Cardiac septum (tissue), 1 donor: ENCODE measurements at places on chromosomes 13 and 19.

GRCh38 chr19:42271045-42271419, 2.0 kb downstream of the CIC start:
- no peak for DNase-seq

DNA sequence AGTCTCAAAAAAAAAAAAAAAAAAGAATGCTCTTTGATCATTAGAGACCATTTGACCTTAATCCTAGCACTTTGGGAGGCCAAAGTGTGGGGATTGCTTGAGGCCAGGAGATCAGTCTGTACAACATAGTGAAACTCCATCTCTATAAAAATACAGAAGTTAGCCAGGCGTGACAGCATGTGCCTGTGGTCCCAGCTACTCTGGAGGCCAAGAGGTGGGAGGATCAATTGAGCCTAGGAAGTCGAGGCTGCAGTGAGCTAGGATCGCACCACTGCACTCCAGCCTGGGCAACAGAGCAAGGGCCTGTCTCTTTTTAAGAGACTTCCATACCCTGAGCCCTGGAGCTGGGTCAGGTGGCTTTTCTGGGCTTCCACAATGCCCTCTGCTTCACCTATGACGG, 11.5 kb upstream of the COLGALT1 start:
- DNase-seq, result no peak

GRCh38 chr19:39479916-39480315, 722 bp upstream of the TIMM50 start:
- DNase-seq, result no peak

DNA sequence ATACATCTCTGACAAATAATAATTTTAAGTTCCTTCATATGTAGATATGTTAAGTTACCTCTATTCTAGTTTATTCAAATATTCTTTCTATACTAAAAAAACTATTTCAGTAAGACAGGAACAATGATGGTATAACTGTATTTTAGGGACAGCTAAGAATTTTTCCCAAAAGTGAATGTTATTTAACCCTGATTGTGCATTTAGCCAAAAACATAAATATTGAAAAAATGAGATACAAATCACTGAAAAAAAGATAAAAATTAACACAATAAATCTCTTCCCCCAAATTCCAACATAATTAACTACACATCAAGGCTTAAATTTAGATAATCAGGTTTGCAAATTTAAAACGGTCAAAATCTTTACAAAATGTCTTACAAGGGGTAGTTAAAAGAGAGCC, 58.1 kb downstream of the KCNRG start:
- DNase-seq, result no peak

- no peak for DNase-seq
Measured at GRCh38 chr13:89869312-89869711, 1478.2 kb upstream of the MIR17HG start.

DNA sequence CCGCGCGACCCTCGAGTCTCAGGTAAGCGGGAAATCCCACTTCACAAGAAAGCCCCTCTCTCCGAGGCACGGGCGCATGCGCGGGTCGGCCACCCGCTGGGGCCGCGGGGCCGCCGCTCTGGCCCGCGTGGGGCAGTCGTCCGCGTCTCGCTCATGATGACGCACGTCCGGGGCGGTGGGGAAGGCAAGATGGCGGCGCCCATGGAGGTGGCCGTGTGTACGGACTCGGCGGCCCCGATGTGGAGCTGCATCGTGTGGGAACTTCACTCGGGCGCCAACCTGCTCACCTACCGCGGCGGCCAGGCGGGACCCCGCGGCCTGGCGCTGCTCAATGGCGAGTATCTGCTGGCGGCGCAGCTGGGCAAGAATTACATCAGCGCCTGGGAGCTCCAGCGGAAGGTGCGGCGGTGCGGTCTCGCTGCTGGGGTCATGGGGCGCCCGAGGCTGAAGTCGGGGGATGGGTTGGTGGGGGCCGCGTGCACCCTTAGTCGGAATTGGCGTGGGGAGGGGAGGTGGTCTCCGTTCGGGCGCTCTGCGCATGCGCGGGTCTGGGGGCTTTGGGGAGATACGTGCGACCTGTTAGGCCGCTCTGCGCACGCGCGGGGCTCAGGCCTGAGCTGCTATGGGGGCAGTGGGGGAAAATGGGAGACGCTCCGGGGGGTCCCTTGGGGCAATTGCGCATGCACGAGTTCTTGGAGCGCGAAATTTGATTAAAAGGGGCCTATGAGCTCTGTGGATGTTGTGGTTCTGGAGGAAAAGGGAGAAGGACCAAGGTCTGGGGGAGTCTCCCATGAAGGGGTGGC, at the start of gene WDR18:
Gene WDR18 (plus strand): TSS at position 181 of the 803 bp plus-strand sequence. CDS start 9 bp downstream, at position 190.
- peak; percentile 97 for DNase-seq

- no peak for DNase-seq
Measured at GRCh38 chr13:59495936-59496512, 667.7 kb downstream of the DIAPH3 start.

DNA sequence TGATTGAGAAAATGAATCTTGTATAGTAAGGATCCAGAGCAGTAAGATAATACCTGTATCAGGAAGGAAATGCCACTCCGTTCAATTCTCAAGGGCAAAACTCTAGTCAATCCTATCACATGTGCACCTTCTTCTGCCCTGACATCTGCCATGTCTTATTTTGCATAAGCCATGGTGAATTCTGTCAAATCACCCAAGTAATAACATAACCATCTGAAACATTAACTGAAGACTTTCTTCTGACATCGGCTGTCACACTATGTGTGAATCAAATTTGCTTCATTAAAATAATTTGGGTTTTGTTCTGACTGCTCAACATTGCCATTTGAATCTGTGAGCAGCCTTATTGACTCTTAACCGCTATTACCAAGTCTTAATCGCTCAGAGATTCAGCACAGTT, 91.2 kb downstream of the PCDH9 start:
- no peak for DNase-seq

DNA sequence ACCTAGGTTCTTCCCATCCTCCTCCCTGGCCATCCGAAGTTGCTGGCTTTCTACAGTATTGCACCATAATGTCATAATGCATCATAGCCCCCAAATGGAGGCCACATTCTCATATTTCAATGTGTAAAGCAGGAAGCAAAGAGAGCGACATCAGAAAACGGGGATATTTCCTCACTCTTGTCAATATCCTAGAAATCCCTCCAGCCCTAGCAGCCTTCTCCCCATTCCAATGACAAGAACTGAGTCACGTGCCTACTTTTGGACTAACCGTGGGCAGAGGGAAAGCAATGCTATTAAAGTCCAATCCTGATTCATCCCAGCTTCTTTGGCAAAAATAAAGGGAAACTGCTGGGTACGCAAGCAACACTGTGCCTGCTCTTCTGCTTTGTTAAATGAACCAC, 4.3 kb upstream of the RAP2A start:
- DNase-seq, result no peak
